Dermis blood vessel endothelial cell (primary cell): ENCODE measurements at places on chromosomes 1 and 21. TPM values are rescaled to one million over a fixed set of nuclear protein-coding genes. Genes with fewer than 3 reads are reported as not detected.

Gene AGMAT
- total RNA-seq = 0.34 and 1.2 TPM in 2 replicates

Gene RHD
- 0.09 and 0.34 TPM in 2 replicates for total RNA-seq

Gene ANKRD65
- total RNA-seq = 0.28 and 0.51 TPM in 2 replicates

Gene FGR
- total RNA-seq = 0.74 and 1.2 TPM in 2 replicates

DNA sequence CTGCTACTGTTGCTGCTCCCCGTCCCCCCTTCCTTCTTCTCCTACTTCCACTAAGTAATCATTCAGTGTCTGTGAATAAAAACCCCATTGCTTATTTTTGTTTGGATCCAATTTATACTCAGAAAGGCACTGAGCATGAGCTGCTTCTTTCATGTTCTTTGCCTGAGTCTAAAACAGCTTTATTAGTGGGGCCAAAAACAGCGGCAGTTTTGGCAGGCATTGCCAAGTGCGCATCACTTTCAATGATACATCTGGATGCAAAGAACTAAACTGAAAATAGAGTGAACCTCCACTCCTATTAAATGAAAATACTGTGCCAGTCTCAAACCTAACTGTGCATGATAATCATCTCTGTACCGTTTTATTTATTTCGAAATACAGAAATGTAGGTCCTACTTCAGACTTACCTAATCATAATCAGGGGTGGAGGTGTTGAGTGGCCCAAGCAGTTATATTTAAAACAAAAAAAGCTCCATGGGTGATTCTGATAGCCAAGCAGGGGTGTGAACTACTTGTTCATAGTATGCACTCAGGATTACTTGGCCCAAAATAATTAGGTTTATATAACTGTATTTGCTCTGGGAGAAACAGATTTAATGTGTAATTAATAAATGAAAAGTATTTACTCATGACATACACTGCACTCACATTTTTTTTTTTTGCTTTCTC lies 48.4 kb downstream of the NEK7 start:
- no peak for DNase-seq

- DNase-seq = no peak
These were observed 4.6 kb upstream of the NBPF1 start for GRCh38 chr1:16617778-16618580.

DNA sequence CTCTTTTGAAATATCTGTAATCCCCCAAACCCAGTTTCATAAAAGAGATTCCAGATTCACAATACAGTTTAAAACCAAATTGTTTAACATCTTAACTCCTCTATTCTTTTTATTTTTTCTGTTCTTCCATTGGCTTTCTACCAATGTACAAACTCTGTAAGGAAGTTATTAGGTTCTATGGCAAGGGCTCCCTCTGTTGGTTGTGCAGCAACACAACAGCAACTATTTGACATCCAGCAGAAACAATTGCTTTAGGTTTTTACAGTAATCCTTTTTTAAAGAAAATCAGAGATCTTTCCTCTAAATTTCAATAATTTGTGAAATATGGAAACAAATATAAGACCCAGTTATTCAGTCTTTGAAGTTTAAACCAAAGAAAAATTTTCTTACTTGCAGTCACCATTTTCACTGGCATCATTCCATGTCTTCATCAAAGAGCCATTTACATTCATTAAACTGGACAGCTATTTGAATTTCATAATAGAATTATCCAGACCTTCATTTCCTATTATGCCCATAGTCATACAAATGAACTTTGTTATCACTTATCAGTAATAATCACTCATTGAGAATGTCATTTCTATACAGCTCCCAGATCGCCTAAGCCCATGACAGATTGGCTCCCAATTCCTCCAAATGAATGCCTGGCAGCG lies 46.5 kb upstream of the RNF11 start:
- peak; percentile 83 for DNase-seq
